ENCODE measurements at places on chromosomes 3 and 15. TPM values are rescaled to one million over a fixed set of nuclear protein-coding genes. Genes with fewer than 3 reads are reported as not detected.

DNA sequence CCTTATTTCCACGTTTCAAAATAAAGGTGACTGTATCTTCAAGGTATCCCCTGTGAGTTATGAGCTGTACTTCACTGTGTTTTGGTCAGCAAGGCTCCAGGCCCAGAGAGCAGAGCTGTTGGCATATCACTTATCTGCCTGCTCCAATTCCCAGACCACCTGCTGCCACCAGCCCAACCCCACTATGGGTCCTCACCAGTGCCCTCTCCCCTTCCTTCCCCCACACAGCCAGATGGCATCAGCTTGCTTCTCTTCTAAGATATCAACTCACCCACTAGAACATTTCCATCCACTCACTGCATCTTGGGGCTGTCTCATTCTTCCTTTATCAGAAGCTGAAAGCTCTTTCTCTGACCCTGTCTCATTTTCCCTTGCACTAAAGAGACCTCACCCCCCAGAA is 136.9 kb upstream of the EIF1B start:
- no peak for DNase-seq

DNA sequence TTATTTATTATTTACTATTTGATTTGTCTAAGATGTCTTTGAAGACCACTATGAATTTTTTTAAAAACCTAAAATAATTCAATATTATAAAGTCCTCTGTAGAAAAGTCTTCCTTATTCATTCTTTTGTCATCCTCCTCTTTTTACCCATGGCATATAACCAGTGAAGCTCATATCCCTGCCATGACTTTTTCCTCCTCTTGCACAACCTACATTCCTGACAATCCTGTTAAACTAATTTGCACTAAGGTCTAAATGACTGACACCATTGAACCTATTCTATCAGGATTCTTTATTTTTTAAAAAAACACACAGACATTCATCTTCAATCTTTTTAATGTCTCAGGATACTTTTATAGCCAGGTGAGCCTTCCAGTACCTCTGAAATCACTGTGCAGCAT is 159.9 kb upstream of the SLC2A2 start:
- DNase-seq = no peak

GRCh38 chr3:161415506-161416231 is 44.4 kb upstream of the SPTSSB start:
- peak; percentile 77 for DNase-seq

SERINC4 gene
- total RNA-seq = not detected

- no peak for DNase-seq
These were observed 20.4 kb downstream of the TMOD3 start for GRCh38 chr15:51849860-51850259.

CIDEC gene
- total RNA-seq = not detected

BNC1 gene
- total RNA-seq = 10.5 TPM

GRCh38 chr15:55530861-55531313 is 22.9 kb upstream of the DNAAF4 start:
- no peak for DNase-seq

DNA sequence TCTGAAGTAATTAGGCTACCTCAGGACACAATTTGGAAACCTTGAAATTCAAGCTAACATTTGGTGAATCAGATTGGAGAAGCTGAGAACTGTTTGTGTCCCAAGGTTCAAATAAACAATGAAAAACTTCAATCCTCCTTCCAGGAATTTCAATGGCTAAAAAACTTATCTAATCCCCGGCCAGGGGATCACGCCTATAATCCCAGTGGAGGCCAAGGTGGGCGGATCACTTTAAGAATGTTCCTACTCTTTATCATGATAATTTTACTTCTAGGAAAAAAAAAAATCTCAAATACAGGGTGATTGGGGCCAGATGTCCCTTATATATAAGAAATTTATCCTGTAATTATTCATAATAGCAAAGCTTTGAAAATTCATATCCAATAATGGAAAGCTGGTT is 139.0 kb downstream of the CPNE4 start:
- DNase-seq = no peak

GRCh38 chr3:186569779-186570095 is 783 bp upstream of the DNAJB11 start:
- DNase-seq = no peak
